ENCODE measurements at places on chromosomes 7 and 10. TPM values are rescaled to one million over a fixed set of nuclear protein-coding genes. Genes with fewer than 3 reads are reported as not detected.

The IFIT2 gene
- 3.9 TPM for total RNA-seq

The HECTD2 gene
- total RNA-seq, result 1.1 TPM

The SRRM3 gene
- not detected for total RNA-seq

The PPP1R3A gene
- not detected for total RNA-seq

The SLC12A9 gene
- total RNA-seq, result 45.4 TPM

Data from activated naive CD4-positive, alpha-beta T cell treated with anti-CD3 and anti-CD28 coated beads, Interleukin-2, amount 10 ng/mL, durations not matched to agents 5 hours and 36 hours (primary cell).